SJSA1 (cell line): ENCODE measurements at places on chromosomes 2 and 18. TPM values are rescaled to one million over a fixed set of nuclear protein-coding genes. Genes with fewer than 3 reads are reported as not detected.
A peak's percentile ranks its signal among the peaks of the same experiment; 100 is the strongest.

Gene OR6B2
- not detected in 2 replicates for total RNA-seq

DNA sequence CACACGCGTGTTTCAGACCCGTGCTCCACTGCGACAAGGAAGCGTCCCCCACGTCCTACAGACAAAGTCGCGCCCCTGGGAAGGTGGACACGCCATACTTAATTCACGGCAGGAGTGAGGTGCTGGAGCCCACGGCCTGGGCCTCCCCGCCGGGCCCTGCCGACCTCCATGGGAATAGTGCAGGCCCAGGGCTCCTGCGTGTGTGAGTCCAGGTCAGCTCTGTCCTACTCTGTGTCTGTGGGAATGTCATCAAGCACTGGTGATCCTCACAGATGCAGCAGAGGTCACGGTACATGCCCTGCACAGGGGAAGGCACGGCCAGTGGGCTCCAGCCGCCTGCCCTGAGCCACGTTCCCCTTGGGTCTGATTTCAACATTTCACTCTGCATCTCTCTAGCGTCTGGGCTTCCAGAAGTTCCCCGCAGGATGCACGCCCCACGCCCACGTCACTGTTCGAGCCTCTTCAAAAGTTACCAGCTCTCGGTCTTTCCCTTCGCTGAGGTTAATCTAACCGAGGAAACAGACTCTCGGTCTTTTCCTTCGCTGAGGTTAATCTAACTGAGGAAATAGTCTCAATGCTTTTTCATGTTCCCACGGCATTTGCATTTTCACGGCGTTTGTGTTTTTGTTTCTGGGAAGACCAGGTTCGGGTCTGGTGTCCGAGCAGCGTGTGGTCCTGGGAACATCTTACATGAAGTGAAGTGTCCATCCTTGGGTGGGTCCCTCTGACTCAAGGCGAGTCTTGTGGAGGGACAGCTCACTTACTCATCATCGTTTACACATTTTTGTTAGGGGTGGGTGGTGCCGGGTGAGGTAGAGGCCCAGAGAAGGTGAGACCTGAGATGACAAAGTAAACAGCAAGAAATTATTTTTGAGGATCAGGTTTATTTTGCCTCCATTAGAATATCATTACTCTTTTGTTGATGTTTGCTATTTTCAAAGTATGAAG is 157.3 kb upstream of the ALKAL2 start:
- no peak overlapping the region for H3K4me3 ChIP-seq
- no peaks in the 10 kb centered on the region for H3K36me3 ChIP-seq
- DNase-seq, result no peak
- no peaks in the 10 kb centered on the region for H3K4me1 ChIP-seq
- no peak overlapping the region for H3K27ac ChIP-seq

Gene RIT2
- total RNA-seq, result not detected in 2 replicates

DNA sequence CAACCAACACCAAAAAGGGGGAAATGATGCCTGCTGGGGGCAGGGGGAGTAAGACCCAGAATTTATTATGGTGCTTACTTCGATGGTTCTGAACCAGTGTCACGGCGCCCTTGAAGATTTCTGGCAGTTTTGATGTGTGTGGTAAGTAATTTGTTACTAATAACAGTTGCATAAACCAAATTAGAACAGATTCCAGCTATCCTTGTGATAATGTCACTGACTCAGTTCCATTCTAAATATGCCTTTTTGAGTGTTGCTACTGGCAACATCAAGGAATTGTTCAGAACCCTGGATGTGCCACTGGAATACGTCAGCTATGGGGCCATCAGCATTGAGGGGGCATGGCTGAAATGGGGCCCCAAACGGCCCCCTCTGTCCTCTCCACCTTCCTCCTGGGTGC is 11.6 kb downstream of the SAG start:
- H3K4me3 ChIP-seq, result no peak overlapping the region
- H3K36me3 ChIP-seq, result no peaks in the 10 kb centered on the region
- no peaks in the 10 kb centered on the region for H3K27me3 ChIP-seq
- H3K4me1 ChIP-seq, result peaks cover 5% of the 10 kb centered on the region; the same call in 1 of the 2 replicates

- H3K27ac ChIP-seq, result peak overlapping the region; percentile 80
- DNase-seq, result peak; percentile 88
- peaks cover 36% of the 10 kb centered on the region for H3K4me1 ChIP-seq
- H3K27me3 ChIP-seq, result no peaks in the 10 kb centered on the region
- no peaks in the 10 kb centered on the region for H3K36me3 ChIP-seq
Measured at GRCh38 chr2:105455488-105456003, 56.7 kb upstream of the FHL2 start.

Gene SERPINB13
- not detected in 2 replicates for total RNA-seq

DNA sequence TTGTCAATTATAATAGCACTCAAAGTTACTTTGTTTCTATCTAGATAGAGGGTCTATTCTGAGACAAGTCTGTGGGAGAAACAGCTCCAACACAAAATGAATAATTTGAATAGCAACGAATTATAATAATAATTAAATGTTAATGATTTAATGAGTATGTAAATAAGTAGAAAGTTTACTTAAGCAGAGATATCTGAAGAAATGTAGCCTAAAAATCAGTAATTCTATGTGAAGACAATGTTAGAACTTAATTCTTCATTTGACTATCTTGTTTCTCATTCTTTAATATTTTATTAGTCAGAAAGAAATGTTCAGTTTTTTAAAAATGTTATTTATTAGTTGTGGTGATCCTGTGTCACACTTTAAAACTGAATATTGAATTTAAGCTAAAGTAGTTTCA is 161.2 kb downstream of the PLEKHA3 start:
- no peaks in the 10 kb centered on the region for H3K27me3 ChIP-seq
- H3K27ac ChIP-seq, result no peak overlapping the region
- H3K4me3 ChIP-seq, result no peak overlapping the region

Gene NEB
- 0.03 TPM in 1 of 2 replicates, not detected in the other for total RNA-seq

- H3K27ac ChIP-seq, result no peak overlapping the region
- no peak overlapping the region for H3K4me3 ChIP-seq
- no peak for DNase-seq
Measured at GRCh38 chr2:198040835-198041234, 236.4 kb downstream of the PLCL1 start.

Gene STAT4
- total RNA-seq, result 0.89 and 8.2 TPM in 2 replicates

DNA sequence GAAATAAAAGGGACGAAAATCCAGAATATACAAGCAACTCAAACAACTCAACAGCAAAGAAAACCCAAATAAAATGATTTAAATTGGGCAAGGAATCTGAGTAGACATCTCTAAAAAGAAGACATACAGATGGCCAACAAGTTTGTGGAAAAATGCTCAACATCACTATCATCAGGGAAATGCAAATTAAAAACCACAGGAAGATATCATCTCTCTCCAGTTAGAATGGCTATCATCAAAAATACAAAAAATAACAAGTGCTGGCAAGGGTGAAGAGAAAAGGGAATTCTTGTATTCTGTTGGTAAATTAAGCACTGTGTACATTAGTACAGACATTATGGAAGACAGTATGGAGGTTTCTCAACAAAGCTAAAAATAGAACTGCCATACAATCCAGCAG is 80.0 kb downstream of the RAB31 start:
- H3K27ac ChIP-seq, result no peak overlapping the region
- DNase-seq, result no peak
- H3K4me3 ChIP-seq, result no peak overlapping the region
- peaks cover 43% of the 10 kb centered on the region for H3K36me3 ChIP-seq
- H3K4me1 ChIP-seq, result peaks cover 8% of the 10 kb centered on the region

Gene CCDC178
- total RNA-seq, result not detected in 2 replicates

DNA sequence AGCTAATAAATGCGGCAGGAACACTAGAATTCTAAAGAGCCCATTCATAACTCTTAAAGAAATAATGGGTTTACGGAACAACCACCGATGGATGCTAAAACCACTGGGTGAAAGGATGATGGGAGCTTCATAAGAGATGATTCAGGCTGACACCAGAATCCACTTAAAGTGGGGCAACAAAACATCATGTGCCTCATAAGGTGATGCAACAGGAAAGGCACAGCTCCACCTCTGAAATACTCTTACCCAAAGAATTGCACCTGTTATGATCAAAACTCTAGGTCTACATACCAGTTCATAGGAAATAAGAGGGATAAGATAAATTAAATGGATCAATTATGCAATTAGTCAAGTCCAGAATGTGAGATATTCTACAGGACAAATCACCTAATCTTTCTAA is 131.4 kb downstream of the DHRS9 start:
- no peaks in the 10 kb centered on the region for H3K4me1 ChIP-seq
- no peaks in the 10 kb centered on the region for H3K27me3 ChIP-seq
- H3K36me3 ChIP-seq, result no peaks in the 10 kb centered on the region
- H3K4me3 ChIP-seq, result no peak overlapping the region
- no peak overlapping the region for H3K27ac ChIP-seq
- DNase-seq, result no peak

Gene RFTN2
- 0.16 and 0.21 TPM in 2 replicates for total RNA-seq

DNA sequence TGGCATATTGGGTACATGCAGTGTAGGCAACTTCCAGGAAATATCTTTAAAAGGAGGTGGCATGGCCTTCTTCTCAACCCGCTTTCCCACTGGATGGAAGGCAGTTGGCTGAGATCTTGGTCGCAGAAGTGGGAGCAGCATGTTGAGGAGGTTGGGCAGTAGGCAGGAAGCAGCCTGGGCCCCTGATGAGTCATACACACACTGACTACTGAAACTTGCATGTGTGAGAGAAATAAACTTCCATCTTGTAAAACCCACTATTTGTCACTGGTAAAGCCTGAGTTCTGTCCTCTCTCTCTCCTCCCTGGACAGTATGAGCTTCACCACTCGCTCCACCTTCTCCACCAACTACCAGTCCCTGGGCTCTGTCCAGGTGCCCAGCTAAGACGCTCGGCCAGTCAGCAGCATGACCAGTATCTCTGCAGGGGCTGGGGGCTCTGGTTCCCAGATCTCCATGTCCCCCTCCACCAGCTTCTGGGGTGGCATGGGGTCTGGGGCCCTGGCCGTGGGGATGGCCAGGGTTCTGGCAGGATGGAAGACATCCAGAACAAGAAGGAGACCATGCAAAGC is 233.8 kb upstream of the SPRED2 start:
- no peak overlapping the region for H3K4me3 ChIP-seq
- peaks cover 52% of the 10 kb centered on the region for H3K4me1 ChIP-seq
- DNase-seq, result peak; percentile 83
- no peaks in the 10 kb centered on the region for H3K36me3 ChIP-seq
- peak overlapping the region; percentile 93 for H3K27ac ChIP-seq

- H3K4me3 ChIP-seq, result no peak overlapping the region
- H3K36me3 ChIP-seq, result no peaks in the 10 kb centered on the region
- no peaks in the 10 kb centered on the region for H3K27me3 ChIP-seq
- no peak for DNase-seq
- H3K4me1 ChIP-seq, result no peaks in the 10 kb centered on the region
- H3K27ac ChIP-seq, result no peak overlapping the region
Measured at GRCh38 chr18:68925268-68925667, 127.4 kb downstream of the CCDC102B start.

Gene KCNE4
- total RNA-seq, result 3.1 and 4.3 TPM in 2 replicates

Gene MAPK4
- not detected in 2 replicates for total RNA-seq

DNA sequence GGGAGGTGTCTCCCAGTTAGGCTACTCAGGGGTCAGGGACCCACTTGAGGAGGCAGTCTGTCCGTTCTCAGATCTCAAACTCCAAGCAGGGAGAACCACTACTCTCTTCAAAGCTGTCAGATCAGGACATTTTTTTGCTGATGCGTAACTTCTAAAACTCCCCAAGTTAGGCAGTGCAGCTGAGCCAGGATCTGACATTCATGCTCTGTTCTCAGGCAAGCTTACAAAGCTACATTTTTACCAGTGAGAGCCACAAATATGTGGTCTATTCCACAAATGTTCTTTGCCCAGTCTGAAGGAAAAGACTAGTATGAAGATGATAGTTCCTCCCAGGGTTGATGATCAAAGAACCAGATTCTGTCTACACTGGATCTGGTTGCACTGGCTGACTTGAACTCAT is 184.1 kb downstream of the MTCL1 start:
- no peak overlapping the region for H3K4me3 ChIP-seq
- peak overlapping the region; percentile 89 for H3K27ac ChIP-seq
- H3K4me1 ChIP-seq, result peaks cover 32% of the 10 kb centered on the region
- 0 out of 2 replicates have a peak, but pooled peaks cover 3% of the 10 kb centered on the region for H3K36me3 ChIP-seq
